ENCODE measurements at places on chromosomes 3 and 15.

GRCh38 chr15:94324117-94324826 lies 92.9 kb downstream of the MCTP2 start:
- H3K27me3 ChIP-seq: no peaks in the 10 kb centered on the region
- H3K4me1 ChIP-seq: peaks cover 3% of the 10 kb centered on the region
- H3K4me3 ChIP-seq: no peak overlapping the region
- H3K27ac ChIP-seq: no peak overlapping the region
- peaks cover 25% of the 10 kb centered on the region for H3K36me3 ChIP-seq
- peak; percentile 54 for DNase-seq

DNA sequence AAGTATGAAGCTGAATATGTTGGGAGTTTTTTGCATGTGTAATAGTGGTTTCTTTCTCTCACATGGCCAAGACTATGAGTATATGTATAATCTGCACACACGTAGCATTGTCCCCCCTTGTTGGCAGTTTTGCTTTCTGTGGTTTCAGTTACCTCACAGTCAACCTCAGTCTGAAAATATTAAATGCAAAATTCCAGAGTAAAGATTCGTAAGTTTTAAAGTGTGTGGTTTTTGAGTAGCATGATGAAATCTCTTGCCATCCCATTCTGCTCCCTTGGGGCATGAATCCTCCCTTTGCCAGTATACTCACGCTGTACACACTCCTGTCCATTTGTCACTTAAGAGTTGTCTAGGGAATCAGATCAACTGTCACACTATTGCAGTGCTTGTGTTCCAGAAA lies 742.0 kb upstream of the CCDC54 start:
- H3K4me3 ChIP-seq: no peak overlapping the region
- H3K27ac ChIP-seq: no peak overlapping the region
- peaks cover 6% of the 10 kb centered on the region for H3K27me3 ChIP-seq
- H3K36me3 ChIP-seq: no peaks in the 10 kb centered on the region
- no peaks in the 10 kb centered on the region for H3K4me1 ChIP-seq

DNA sequence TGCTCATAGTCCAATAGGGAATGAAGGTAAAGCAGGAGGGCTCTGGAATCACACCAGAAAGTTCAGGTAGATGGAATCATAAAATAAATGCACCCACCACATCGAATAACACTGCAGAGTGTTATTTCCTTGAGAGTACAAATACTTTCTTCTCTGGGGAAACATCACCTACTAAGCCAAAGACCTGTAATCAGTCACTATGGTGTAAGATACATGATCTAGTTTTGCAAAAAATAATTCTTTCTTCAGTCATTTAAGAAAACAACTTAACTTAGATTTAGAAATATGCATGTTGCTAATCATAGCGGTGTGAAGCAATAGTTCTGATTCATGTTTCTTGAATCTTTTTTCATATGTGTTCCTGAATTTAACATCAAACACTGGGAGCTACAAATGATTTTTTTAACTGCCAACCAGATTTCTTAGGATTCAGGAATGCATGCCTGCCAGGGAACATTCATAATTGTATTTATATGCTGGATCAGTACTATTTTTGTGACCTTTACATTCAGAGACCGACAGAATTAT lies 40.2 kb upstream of the MEIS2 start:
- peaks cover 6% of the 10 kb centered on the region for H3K27me3 ChIP-seq
- DNase-seq: no peak
- H3K4me3 ChIP-seq: no peak overlapping the region
- no peaks in the 10 kb centered on the region for H3K36me3 ChIP-seq
- H3K4me1 ChIP-seq: no peaks in the 10 kb centered on the region

DNA sequence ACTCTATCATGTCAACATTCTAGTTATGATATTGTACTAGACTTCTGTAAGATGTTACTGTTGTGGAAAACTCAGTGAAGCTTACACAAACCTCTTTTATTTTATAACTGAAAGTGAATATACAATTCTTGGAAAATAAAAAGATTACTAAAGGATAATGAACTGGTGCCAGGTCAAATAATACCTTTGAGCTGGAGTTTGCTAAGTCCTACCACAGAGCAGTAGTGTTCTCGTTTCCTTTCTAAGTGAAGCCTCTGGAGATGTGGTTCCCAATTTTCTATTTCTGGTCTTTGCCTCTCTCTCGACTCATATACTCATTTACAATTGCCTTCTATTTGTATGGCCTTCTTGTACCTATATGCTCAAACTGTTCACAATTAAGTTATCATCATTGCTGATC lies 942.9 kb downstream of the SQOR start:
- no peak for DNase-seq
- H3K27ac ChIP-seq: no peak overlapping the region
- no peaks in the 10 kb centered on the region for H3K4me1 ChIP-seq
- no peaks in the 10 kb centered on the region for H3K36me3 ChIP-seq
- H3K4me3 ChIP-seq: no peak overlapping the region
- H3K27me3 ChIP-seq: peaks cover 7% of the 10 kb centered on the region

DNA sequence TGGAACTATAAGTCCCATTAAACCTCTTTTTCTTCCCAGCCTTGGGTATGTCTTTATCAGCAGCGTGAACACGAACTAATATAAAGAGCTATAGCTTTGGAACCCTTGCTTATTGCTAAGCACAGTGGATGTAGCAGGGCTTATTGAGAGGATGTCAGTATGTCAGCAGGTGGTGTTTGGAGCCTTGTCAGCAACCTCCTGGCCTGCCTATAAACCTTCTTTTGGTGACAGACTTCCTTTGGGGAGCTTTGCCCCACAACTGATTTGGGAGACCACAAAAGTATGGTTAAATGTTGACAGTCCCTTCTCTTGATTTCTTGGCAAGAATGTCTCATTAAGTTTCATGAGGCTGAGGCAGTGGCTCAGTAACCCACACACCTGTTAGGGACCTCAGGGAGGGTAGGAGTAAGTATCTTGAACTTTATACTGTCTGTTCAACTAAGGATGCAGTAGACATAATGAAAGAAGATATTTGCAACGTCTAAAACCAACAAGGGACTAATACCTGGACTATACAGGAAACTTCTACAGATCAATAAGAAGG lies 14.8 kb downstream of the CCNDBP1 start:
- H3K27me3 ChIP-seq: no peaks in the 10 kb centered on the region
- no peak for DNase-seq
- no peak overlapping the region for H3K4me3 ChIP-seq
- peaks cover 15% of the 10 kb centered on the region for H3K36me3 ChIP-seq
- no peak overlapping the region for H3K27ac ChIP-seq
- peaks cover 6% of the 10 kb centered on the region for H3K4me1 ChIP-seq

GRCh38 chr3:138397983-138398382 lies 36.4 kb upstream of the ESYT3 start:
- no peaks in the 10 kb centered on the region for H3K4me1 ChIP-seq
- no peak for DNase-seq
- no peaks in the 10 kb centered on the region for H3K27me3 ChIP-seq
- H3K27ac ChIP-seq: no peak overlapping the region

GRCh38 chr3:58474967-58475578 lies 16.8 kb upstream of the KCTD6 start:
- DNase-seq: no peak
- no peak overlapping the region for H3K27ac ChIP-seq
- no peak overlapping the region for H3K4me3 ChIP-seq
- peaks cover 56% of the 10 kb centered on the region for H3K4me1 ChIP-seq
- no peaks in the 10 kb centered on the region for H3K27me3 ChIP-seq

DNA sequence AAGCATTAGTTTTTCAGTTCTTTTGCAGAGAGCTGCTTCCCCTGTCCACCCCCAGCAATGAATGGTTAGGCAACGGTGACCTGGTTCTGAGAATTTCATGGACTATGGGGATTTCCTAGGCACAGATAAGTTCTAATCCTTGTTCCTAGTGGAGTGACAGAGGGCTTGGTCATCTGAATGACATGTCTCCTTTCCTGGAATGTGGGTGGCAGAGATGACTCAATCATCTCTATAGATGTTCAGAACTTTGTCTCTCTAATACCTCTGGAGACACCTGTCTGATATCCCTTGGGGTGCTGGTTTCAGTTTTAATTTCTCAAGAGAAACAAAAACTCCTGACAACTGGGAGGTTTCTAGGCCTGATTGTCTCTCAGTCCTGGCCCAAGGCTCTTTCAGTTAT lies 10.4 kb downstream of the PLA2G4E start:
- no peak overlapping the region for H3K4me3 ChIP-seq
- H3K4me1 ChIP-seq: peaks cover 5% of the 10 kb centered on the region
- H3K27ac ChIP-seq: no peak overlapping the region
- H3K27me3 ChIP-seq: no peaks in the 10 kb centered on the region
- no peaks in the 10 kb centered on the region for H3K36me3 ChIP-seq

DNA sequence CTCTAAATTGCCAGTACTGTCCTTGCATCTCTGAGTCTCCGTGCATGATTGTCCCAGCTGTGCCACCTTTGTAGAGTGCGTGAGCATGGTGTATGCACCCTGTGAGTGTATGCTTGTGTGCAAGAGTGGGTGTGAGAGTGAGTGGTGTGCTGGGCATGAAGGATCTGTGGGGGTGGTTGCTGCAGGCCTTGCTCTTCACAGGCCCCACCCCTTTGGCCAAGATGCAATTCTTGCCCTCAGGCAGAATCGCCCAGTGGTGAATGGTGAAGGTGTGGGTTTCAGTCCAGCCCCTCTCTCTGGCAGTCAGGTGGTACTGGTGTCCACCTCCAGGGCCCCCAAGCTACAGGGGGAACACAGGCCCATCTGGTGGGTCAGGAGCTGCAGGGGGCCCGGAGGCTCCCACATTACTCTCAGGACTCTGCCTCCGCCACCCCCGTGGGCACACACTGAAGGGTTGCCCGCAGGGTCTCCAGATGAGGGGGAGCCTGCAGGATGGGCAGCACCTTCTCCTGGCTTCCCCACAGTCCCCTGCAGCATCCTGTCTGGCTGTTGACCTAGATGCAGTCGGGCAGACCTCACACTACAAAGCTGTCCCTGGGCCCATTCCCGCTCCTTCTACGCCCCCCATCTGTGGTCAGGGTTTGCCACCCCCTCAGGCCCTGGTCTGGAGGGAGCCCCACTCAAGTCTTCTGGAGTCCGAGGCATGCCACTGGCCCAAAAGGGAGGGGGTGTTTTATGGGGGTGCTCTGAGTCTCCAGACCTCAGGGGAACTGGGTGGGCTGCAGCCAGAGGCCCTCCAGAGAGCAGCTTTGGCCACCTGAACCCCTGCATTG lies 8.3 kb upstream of the ROPN1B start:
- H3K4me1 ChIP-seq: no peaks in the 10 kb centered on the region
- H3K4me3 ChIP-seq: no peak overlapping the region
- DNase-seq: no peak
- H3K27me3 ChIP-seq: peaks cover 26% of the 10 kb centered on the region
- no peaks in the 10 kb centered on the region for H3K36me3 ChIP-seq

- peaks cover 6% of the 10 kb centered on the region for H3K27me3 ChIP-seq
- H3K27ac ChIP-seq: no peak overlapping the region
- no peak for DNase-seq
- no peak overlapping the region for H3K4me3 ChIP-seq
These were observed 75.3 kb upstream of the LEKR1 start for GRCh38 chr3:156750874-156751245.

- H3K36me3 ChIP-seq: no peaks in the 10 kb centered on the region
- DNase-seq: no peak
- peaks cover 10% of the 10 kb centered on the region for H3K27me3 ChIP-seq
- H3K4me3 ChIP-seq: no peak overlapping the region
- H3K27ac ChIP-seq: no peak overlapping the region
These were observed 184.2 kb upstream of the PDZRN3 start for GRCh38 chr3:73808862-73809509.

DNA sequence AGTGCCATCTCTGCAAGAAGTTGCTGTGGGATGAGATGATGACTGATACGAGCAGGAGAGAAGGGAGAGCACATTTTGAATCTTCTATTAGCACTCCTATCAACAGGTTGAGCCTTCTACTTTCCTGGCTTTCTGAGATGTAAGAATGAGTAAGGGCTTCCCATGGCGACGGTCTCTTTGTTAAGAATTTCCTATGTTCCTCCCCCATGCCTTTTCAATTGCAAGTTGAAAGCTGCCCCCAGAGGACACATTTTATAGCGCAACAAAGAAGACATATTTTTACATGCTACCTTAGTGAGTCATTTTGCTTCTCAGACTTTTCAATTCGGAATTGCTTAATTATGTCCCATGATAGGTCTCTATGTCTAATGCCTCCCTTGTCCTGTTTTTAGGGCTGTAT lies 71.3 kb upstream of the LRTM1 start:
- no peaks in the 10 kb centered on the region for H3K27me3 ChIP-seq
- DNase-seq: no peak
- no peak overlapping the region for H3K27ac ChIP-seq
- no peaks in the 10 kb centered on the region for H3K36me3 ChIP-seq
- H3K4me3 ChIP-seq: no peak overlapping the region

DNA sequence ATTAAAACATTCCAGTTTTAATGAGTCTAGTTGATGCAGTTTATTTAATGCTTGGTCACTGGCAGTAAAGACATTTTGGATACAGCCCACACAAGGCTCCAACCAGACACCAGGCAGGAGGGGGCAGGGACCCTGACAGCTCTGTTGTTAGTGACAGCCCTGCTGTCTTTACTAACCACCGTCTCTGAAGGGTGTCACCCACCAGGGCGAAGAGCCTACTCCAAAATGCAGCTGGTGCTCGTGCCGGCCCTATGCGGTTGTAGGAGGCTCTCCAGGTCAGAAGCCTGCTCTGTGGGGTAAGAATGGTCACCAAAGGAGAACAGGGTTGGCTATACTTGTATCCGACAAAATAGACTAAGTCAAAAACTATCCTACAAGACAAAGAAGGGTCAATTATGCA lies 132.2 kb downstream of the ATP10A start:
- H3K27ac ChIP-seq: peak overlapping the region; percentile 58
- H3K27me3 ChIP-seq: no peaks in the 10 kb centered on the region

DNA sequence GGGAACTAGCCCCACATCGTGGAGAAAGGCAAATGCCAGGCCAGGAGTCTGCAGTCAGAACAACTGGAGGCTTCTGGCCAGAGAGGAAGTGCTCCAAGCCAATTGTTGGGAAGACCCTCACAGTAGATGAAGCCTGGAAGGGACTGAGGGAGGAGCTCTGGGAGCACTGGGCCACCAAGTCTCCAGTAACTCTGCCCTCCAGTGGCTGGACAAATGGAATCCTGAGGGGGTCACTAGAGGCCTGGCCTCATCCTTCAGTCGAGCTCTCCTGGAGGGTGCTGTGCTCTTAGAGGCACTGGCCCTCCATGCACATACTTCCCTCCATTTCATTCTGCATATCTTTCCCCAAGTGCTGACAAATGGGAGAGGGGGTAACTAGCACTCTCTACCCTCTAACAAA lies 103.0 kb downstream of the MYLK start:
- H3K4me3 ChIP-seq: no peak overlapping the region
- H3K36me3 ChIP-seq: no peaks in the 10 kb centered on the region
- no peak overlapping the region for H3K27ac ChIP-seq
- H3K4me1 ChIP-seq: no peaks in the 10 kb centered on the region
- DNase-seq: no peak
- peaks cover 2% of the 10 kb centered on the region for H3K27me3 ChIP-seq

- H3K4me1 ChIP-seq: no peaks in the 10 kb centered on the region
- H3K27ac ChIP-seq: no peak overlapping the region
These were observed 125.3 kb upstream of the CHRNA7 start for GRCh38 chr15:31905054-31905453.

DNA sequence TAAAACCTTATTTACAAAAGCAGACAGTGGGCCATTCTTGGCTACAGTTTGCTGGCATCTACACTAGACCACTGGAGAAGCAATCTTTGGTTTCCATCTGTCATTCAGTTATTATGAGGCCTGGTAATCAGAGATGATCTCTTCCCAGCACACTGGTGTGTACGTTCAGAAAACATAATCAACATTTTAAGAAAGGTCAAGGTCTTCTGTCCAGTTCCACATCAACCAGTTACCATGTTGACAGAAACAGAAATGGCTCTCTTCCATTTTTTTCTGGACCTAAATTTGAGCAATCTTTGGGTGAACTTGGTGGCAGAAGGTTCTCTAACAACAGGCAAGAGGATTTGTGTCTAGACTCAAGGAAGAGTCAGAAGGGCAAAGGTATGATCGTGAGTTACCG lies 29.8 kb upstream of the ARHGEF3 start:
- no peaks in the 10 kb centered on the region for H3K27me3 ChIP-seq
- DNase-seq: no peak
- H3K36me3 ChIP-seq: no peaks in the 10 kb centered on the region
- H3K4me1 ChIP-seq: peaks cover 18% of the 10 kb centered on the region
- H3K4me3 ChIP-seq: no peak overlapping the region
- H3K27ac ChIP-seq: no peak overlapping the region

Data from naive thymus-derived CD8-positive, alpha-beta T cell (primary cell).